ENCODE measurements at places on chromosomes 13 and 19.

- DNase-seq, result no peak
Observed at GRCh38 chr13:99542788-99543406, 41.6 kb downstream of the TM9SF2 start.

DNA sequence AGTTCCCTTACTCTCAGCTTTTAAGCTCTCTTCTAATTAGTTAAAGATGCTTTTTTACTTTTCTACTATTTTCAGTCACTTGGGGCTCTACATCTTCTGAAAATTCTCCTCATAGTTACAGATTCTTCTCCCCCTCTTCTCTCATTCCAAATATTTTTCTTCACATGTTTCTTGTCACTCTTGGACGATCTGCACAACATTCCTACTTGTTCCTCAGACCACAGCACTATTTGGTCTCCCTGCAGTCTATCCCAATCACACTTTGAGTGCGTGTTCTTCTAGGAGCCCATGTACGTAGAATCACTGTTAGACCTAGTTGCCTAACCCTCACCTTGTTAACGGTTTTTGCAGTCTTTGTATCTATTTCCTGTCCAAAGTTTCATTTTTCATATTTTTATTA lies 222.5 kb upstream of the SPRY2 start:
- DNase-seq, result no peak

GRCh38 chr19:40539070-40539469 lies 37.6 kb upstream of the SHKBP1 start:
- DNase-seq, result no peak

DNA sequence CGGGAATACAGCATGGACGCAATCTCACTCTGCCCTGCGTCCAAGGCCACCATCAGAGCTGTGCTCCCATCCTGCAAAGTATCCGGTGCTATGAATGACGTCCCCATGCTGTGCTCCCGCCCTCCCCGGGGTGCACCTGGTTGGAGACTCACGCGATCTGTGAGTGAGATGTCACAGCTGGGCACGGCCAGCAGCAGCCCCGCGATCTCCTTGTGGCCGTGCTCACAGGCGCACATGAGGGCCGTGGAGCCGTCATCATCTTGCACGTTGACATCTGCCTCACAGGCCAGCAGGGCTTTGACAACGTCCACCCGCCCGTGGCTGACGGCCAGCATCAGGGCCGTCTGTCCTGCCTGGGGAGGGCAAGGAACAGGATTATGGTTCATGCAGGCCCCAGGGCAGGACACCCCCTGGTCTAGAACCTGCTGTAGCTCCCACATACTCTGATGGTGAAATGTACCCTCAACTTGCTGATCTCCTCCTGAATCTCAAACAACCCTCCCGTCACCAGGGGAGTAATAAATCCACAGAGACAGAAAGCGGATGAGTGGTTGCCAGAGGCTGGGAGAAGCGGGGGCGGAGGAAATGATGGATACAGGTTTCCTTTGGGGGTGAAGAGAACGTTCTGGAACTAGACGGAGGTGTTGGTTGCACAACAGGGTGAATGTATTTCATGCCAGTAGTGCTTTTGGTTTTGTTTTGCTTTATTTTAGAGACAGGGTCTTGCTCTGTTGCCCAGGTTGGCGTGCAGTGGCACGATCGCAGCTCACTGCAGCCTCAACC lies 14.5 kb upstream of the SPC24 start:
- peak; percentile 71 for DNase-seq

DNA sequence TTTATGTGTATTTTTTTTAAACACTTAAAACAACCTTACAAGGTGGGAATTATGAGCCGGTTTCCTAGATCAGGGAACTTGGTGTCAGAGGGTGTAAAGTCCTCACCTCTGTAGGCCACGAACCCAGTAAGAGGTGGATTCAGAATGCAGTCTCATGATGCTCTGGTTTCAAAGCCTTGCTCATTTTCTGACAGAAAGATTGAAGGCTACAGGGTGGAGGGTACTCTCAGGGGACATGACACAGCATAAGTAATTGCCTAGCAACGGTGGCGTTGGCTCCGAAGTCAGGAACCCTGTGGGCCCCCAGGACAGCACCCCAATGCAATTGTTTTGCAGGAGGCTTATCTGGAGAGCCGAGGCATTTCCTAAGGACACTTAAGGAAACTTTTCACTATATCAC lies 794.7 kb downstream of the EFNB2 start:
- no peak for DNase-seq

- peak; percentile 40 for DNase-seq
Observed at GRCh38 chr19:18167975-18168645, 5.5 kb upstream of the IFI30 start.

DNA sequence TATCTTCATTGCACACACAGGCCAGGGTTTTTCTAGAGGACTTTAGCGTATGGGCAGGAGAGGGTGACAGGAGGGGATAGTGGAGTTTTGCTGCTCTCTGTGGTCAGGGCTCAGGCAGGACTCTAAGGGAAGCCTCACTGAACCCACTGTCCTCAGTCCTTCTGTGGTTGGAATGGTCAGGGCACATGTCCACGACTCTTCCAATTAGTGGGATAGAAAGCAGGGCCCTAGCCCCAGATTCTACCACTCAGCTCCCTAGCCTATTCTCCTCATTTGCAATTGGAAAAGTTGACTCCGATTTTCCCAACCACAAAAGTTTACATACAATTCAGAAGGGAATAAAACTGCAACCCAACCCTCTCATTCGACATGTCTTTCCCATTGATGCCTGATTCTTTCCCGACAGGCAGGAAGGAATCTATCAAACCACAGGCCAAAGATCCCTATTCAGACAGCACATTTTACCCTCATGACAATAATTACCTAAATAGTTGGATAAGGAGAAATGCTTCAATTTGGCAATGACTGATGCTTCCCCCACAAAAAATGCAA lies 38.2 kb downstream of the TGDS start:
- DNase-seq, result no peak

DNA sequence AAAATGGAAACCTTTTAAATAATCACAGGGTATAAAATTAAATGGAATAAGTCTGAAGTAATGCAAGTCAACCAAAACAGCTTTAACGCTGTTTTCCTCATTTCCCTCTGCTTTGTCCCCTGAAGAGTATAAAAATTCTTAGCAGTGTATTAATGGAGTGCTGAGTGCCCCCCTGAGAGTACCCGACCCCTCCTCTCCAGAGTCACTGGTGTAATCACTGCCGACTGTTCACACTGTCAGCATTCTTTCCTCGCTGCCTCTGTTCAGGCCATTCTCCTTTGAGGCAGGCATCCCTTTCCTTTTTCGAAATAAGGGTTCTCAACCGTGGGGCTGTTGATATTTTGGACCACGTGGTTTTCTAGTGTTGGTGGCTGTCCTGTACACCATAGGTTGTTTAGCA lies 146.9 kb upstream of the SLC10A2 start:
- no peak for DNase-seq

GRCh38 chr19:14715841-14716240 lies 26.0 kb downstream of the ZNF333 start:
- no peak for DNase-seq

DNA sequence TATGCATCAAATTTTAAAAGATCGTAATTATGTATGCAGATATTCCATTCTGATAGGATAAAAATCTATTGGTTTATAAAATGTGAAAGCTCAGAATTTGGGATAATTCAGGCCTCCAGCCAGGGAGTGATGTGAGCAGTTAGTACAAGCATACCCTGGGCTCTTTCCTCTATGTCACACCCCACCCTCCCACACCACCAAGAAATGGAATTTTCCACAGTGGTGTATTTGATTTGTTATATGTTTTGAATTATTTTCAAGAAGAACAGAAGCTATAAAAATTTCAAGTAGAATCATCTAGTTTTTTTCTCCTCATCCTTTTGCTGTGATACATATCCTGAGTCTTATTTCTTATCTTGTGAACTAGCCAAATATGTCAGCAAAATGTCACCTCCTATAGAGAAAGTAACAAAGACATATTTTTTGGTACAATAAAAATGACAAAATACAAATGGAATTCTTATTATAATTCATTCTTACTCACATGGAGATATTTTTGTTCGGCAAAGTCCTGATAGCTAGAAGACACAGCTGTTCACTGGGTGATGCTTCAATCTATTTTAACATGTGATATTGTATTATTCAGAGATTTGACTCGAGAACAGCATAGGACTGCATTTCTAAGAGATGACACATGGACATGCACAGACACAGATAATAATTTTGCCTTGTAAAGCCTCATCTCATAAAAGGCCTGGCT lies 61.2 kb upstream of the FRY start:
- peak; percentile 73 for DNase-seq

- DNase-seq, result no peak
Observed at GRCh38 chr13:76630629-76631230, 255.5 kb downstream of the KCTD12 start.

DNA sequence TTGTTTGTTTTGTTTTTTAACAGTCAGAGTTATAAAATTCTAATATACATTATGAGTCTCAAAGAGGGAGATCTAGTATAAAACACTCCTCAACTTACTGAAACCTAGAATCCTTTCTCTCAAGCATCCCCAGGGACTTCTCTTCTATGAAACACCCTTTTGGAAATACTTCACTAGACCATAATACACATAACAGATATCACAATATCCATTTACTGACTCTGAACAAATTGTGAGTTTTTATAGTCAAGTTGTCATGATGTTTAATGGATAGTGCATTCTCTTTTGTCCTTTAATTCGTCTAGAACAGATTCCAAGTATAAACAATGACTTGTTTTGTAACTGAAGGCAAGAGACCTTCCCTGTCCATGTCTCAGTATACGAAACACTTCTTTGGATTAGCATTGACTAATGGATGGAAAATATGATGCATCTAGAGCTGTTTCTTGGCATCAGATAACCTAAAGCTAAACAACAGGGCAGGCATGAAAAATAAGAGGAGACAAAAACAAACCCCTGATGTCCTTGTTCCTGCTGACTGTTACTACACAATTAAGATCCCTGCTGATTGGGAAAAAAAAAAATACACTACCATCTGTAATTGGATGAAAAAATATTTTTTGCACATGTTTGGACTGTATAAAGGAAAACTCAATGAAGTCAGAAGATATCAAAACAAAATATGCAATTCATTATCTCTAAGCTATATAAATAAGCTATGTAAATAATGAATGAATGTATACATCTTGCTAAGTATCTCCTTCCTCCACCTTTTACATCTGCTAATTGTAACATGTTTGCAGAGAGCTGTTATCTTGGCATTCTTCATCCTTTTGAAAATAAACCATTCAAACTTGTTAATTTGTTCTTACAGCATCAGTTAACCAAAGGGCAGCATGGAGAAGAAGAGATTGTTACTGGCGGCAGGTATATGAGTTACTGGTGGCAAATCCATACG lies 214.2 kb downstream of the LACC1 start:
- DNase-seq, result no peak

DNA sequence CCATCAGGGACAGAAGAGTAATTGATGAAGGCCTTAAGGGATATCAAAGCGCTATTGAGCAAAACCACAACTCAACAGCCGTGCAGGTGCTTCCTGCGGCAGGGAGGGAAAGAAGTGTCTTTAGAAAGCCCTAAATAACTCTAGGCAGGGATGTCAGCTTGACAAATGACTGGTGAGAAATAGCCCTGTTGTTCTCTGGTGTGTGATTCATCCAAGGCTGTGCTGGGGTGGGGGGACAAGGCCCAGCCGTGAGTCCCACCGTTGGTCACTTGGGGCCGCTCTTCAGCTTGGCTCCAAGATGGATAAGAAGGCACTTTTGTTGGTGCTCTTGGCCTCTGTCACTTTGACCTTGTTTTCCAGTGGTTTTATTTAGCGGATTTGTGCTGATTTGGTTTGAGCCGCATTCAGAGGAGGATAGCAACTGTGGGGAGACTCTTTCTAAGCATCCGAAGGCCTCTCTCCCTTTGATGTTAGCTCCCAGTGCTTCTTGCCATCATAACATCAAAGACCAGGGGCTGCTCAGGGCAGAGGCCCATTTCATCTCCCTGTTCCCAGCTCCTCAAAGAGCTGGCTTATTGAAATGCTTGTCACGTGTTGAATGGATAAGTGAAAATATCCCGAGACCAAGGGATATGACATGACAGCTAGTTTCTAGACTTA lies 130.3 kb upstream of the SERP2 start:
- peak; percentile 86 for DNase-seq

- no peak for DNase-seq
Observed at GRCh38 chr19:39203372-39204341, at the start of gene SYCN. TSS of gene SYCN (minus strand) at chr19:39204263. CDS start at chr19:39204254, 9 bp downstream.

DNA sequence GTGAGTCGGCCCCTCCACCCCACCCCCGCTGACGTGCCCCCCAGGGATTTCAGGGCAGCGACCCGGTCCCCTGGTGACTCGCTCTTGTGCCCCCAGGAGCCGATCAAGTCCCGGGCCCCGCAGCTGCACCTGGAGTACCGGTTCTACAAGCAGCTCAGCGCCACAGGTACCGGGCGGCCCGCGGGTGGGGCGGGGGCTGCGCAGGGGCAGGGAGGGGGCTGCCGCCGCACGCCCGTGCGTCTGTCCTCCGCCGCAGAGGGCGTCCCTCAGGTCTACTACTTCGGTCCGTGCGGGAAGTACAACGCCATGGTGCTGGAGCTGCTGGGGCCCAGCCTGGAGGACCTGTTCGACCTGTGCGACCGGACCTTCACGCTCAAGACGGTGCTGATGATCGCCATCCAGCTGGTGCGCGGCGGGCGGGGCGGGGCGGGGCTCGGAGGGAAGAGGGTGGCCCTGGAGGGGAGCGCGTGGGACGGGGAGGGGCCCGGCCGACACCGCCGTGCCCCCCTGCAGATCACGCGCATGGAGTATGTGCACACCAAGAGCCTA lies 37.1 kb downstream of the BTBD2 start:
- DNase-seq, result no peak

DNA sequence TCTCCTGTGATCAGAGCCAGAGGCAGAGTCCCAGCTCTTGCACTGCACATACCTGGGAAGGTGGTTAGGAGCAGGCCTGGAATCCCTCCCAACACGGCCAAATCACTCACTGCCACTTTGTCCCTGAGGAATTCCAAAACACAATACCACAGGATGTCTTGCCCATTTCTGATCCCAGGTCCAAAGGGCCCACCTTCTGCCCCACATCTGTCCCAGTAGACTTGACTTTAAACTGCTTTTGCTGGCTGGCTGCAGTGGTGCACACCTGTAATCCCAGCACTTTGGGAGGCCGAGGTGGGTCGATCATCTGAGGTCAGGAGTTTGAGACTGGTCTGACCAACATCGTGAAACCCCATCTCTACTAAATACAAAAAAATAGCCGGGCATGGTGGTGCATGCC lies 18.9 kb downstream of the ZNF536 start:
- DNase-seq, result no peak

- peak; percentile 60 for DNase-seq
Observed at GRCh38 chr13:65656740-65657329, 1573.3 kb downstream of the PCDH9 start.

- no peak for DNase-seq
Observed at GRCh38 chr19:32800191-32800590, 69.4 kb downstream of the SLC7A9 start.

DNA sequence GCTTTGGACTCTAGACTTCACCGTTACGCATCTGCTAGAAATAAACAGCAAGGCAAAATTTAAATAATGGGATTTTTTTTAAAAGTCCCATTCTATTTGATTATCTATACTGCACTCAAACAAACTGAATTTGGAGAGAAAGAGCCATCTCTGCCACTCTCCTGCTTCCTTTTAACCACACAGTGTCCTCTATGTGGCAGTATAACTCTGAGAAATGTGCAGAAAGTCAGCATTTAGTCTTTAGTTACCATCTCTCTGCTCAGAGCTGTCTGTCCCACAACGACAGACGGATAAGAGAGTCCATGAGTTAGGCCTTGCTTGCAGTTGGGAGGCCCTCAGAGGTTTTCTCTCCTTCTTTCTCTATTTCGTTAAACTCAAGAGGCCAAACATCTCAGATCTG lies 21.2 kb downstream of the CCNA1 start:
- DNase-seq, result peak; percentile 53

GRCh38 chr19:3914199-3914598 lies 18.7 kb upstream of the NMRK2 start:
- no peak for DNase-seq
